ENCODE measurements at places on chromosomes 6 and 20. TPM values are rescaled to one million over a fixed set of nuclear protein-coding genes. Genes with fewer than 3 reads are reported as not detected.

The LRRC73 gene
- 0.46 TPM for total RNA-seq

The LINC00237 gene
- total RNA-seq, result not detected

The TMEM244 gene
- not detected for total RNA-seq

The C20orf96 gene
- total RNA-seq, result 12.1 TPM

The HTR1E gene
- not detected for total RNA-seq

The RHAG gene
- total RNA-seq, result not detected

The SLC17A4 gene
- 107 TPM for total RNA-seq

The EYS gene
- 0.61 TPM for total RNA-seq

The IL17A gene
- total RNA-seq, result not detected

The TFAP2D gene
- not detected for total RNA-seq

The HLA-DMB gene
- total RNA-seq, result 22.8 TPM

The TMEM239 gene
- not detected for total RNA-seq

The MACROD2 gene
- total RNA-seq, result 6.4 TPM

The SLC25A27 gene
- total RNA-seq, result 19.4 TPM

DNA sequence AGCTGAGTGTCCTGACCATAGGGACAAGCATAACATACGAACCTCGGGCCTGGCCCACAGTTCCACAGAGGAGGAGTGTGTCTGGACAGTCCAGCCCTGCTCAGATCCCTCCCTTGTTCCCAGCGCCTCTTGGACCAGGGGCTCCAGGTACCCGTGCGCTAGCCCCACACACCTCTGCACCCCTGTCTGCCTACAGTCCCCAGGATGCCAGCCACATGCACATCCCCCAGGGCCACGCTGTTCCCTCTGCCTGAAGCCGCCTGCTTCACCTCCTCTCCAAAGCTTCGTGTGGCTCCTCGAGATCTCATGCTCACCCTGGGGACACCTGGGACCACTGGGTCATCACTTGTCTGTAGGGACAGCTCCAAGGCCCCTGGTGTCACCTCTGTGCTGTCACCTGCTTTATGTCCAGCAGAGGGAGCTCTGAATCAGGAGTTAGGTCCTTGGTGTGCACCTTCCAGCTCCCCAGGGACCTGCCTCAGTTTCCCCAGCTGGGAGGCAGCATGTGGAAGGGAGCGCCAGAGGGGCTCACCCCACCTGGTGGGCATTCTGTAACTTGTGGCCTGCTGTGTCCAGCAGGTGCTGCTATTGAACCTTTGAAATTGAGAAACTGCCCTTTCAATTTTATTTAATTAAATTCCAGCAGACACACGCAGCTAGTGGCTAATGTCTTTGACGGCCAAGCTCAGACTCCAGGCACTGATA is 7.3 kb upstream of the YTHDF1 start:
- no peak for DNase-seq

GRCh38 chr6:44932651-44933091 is 395.5 kb upstream of the RUNX2 start:
- DNase-seq, result no peak

- DNase-seq, result no peak
Measured at GRCh38 chr20:36217226-36217625, 19.1 kb upstream of the AAR2 start.

GRCh38 chr6:149825292-149825691 is 38.9 kb downstream of the LRP11 start:
- DNase-seq, result no peak

- DNase-seq, result no peak
Measured at GRCh38 chr20:53662595-53662994, 69.0 kb upstream of the ZNF217 start.

DNA sequence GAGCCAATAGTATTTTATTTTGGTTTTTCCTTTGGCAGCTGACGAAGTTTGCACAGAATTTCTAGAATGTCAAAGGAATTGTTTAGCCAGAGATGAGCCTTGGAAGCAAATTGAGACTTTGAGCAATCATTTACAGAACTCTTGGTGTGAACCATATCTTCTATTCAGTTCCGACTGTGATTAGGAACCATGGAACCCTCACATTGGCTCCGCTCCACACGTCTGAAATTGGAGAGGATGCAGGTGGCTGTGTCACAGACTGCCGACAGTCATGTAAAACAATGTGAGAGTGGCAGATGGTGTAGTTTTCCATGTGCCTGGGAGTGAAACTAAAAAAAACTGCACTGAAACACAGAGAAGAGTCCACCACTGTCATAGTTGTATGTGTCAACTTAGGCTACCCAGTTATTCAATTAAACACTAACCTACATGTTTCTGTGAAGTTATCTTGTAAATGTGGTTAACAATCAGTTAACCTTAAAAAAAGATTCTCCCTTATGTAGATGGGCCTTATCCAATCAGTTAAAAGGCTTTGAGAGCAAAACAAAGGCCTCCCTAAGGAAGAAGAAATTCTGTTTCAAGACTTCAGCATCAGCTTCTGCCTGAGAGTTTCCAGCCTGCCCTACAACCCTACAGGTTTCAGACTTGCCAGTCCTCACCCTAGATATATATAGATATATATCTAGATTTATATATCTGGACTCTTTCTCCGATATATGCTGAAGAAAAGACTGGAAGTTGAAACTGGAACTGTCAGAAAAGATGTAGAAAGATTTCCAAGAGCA is 3.3 kb upstream of the HMGN4 start:
- DNase-seq, result no peak

- no peak for DNase-seq
Measured at GRCh38 chr20:37484331-37484730, 36.7 kb upstream of the NNAT start.

DNA sequence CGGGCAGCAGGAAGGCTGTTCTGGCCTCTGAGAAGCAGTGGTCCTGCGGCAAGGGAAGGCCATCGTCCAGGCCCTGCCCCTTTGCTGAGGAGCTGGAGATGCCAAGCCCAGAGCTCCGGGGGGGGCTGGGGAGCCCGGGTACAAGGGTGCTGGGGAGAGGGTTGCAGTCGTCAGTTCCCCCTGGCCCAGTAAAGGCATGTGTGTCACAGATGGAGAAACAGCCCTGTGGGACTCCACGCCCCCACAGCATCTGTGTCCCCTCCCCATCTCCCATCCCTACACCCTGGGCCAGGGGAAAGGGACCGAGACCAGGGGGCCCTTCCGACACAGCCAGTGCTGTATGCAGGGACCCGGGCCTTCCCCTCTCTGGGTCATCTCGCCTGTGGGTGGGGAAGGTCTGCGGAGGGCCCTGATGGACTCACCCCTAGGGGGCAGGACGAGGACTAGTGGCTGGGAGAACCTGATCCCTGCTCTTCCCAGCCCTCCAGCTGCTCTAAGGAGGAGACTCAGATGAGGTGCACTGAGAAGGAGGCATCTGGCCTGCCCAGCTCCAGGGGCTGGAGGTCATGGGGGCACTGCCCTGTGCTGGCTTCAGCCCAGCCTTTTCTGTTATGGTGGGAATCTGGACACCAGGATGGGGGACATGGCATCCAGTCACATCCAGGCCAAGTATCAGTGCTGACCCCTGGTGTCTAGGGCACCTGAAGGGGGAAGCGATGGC is 609 bp downstream of the MYL9 start:
- peak; percentile 29 for DNase-seq

DNA sequence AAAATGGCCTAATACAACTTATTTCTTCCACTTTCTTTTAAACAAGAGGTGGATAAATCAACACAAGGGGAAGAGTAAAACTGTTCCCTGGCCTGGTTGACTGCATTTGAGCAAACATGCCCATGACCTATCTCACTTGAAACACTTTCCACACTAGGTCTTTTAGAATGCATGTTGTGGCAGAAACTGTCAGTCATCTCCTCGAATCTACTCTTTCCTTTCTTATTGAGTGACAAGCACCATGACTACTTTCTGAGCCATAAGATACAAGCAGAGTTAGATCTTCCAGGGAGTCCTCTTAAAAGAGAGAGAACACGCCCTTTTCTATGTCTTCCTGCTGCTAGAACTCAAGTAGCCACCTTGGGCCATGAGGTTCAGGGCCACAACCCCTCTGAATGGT is 66.5 kb downstream of the PTPRT start:
- DNase-seq, result no peak

DNA sequence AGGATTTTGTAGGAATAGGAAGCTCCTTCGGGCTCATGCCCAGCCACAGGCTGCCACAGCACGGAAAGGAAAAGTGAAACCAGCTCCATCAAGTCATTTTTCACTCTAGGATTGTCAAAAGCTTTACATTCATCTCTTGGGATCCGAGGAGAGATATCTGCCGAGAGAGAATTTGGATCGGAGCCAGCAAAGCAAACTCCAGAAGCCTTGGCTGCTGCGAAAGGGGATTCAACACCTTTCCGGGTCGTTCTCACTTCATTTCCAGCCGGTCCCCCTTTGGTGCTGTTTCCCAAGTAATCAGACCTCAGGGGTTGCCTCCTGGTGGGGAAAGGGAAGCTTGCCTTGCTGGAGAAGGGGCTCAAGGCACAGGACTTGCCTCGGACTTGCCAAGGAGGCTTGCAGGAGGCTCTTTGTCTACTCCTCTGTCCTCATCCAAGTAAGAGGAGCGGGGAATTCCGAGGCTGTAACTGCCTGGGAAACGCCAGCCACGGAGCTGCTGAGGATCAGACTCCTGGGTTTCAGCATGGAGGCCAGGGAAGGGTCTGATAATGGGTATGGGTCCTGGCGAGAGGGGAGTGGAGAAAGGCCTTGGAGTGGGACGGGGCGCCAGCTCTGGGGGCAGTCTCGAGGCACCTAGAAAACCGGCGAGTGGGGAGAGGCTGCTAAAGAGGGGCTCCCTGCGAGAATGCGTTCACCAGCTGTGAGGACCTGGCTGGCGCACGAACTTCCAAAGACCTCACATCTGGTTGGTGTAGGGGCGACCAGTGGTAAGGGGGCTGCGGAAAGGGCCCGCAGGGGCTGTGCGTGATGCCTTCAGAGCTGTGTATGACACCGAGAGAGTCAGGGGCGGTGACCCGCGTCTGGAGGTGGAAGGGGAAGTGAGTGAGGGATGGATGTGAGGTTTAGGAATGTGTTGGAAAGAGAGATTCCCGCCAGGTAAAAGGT is 702 bp downstream of the ETV7 start:
- DNase-seq, result peak; percentile 57

- DNase-seq, result no peak
Measured at GRCh38 chr20:63027922-63028389, 21.2 kb upstream of the BHLHE23 start.

DNA sequence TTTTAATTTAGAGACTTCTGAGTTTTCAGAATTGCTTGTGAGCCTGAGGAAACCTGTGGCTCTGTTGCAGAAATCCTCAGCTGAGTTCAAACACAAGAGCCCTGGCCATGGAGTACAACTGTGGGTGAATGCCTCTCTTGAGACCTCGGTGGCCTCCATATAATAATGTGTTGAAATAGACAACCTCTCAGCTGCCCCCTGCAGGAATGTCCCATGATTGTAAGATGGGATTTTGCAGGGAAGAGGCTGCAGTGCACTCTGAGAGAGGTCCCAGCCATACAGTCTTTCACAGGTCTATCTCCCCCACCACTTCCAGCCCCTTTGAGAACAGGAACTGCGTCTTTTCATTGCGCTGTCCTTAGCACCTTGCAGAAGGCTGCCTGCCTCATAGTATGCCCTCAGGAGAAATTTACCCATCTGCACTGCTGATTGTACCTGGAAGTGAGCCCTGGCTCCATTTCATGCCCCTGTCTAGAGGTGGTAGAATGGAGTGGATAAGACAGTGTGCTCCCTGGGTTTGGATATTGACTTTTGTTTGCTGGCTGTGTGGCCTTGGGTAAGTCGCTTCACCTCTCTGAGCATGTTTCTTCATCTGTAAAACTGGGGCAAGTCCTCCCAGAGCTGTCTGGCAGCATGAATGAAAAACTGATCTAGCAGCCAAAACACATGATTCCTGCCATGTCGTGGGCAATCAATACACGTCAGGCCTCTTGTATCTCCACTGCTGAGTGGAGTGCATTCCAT is 16.8 kb upstream of the CDH22 start:
- DNase-seq, result peak; percentile 53

DNA sequence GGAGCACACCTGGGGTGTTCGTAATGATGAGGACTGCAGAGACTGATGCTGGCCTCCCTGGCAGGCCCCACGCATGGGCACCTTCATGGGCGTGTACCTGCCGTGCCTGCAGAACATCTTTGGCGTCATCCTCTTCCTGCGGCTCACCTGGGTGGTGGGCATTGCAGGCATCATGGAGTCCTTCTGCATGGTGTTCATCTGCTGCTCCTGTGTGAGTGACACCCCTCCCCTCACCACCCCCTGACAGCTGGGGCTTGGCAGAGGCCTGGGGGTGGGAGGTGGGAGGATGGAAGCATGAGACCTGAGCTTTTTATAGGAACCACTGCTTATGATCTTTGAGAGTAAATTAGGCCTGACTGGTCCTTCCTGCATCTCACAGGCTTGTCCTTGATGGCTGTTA is 6.7 kb downstream of the SLC12A5 start:
- no peak for DNase-seq
